Esophagus mucosa (tissue), 1 donor: ENCODE measurements at places on chromosomes 7 and 10.

DNA sequence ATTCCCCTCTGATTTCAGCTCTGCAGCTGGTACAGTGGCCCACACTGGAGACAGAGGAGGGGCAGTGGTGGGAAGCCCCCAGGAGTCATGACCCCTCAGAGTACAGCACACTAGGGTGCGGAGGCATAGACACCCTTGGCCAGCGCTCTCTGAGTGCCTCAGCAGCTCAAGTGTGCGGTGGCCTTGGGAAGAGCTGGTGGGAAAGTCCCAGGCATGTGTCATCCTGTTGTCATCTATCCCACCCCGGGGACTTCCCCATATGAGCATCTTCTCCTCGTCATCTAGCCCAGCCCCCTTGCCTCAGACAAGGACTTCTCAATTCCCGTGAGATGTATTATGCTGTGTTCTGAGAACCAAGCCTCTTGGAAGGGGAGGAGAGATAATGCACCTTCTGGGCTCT lies 15.6 kb upstream of the PPIF start:
- ATAC-seq, result peak; percentile 61

GRCh38 chr10:96491303-96491702 lies 22.4 kb downstream of the TLL2 start:
- ATAC-seq, result no peak

GRCh38 chr10:107971411-107971810 lies 806.9 kb upstream of the SORCS1 start:
- ATAC-seq, result no peak

GRCh38 chr10:102642736-102643335 lies 1.4 kb upstream of the TRIM8 start:
- peak; percentile 11 for ATAC-seq
